ENCODE measurements at places on chromosomes 6 and 20.

DNA sequence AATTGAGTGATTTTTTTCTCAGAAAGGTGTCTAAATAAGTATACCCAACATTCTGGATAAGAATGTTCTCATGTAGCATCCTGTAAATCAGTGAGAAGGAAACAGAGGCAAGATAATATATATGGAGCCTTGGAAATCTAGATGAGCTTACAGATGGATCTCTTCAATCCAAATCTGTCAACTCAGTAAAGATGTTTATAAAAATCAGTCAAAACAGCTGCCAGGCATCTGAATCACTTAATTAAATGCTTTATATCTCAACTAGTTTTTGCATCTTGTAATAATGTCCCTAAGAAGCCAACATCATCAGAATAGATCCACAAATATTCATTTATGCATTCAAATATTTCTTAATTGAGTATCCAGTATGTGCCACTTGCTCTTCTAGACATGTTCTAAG lies 300.2 kb downstream of the KHDC1L start:
- no peak for DNase-seq

DNA sequence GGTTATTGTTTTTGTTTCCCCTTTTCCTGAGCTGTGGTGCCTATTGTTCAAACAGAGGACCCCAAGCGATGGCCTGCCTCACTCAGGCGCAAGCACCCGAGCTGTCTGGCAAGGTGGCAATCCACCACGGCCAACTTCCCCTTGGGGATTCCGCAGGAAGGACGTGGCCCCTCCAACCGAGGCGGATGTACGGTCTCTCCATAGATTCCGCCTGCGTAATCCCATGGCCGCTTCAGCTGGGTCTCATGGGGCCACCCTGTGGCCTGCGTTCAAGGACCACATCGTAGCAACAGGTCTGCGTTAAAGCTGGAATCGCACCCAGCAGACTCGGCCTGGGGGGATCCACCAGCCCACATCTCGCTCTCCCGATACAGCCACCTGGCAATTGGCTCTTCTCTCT lies 79.9 kb downstream of the CEBPB start:
- no peak for DNase-seq

- no peak for DNase-seq
These were observed 66.8 kb downstream of the TBC1D7 start for GRCh38 chr6:13261464-13261994.

DNA sequence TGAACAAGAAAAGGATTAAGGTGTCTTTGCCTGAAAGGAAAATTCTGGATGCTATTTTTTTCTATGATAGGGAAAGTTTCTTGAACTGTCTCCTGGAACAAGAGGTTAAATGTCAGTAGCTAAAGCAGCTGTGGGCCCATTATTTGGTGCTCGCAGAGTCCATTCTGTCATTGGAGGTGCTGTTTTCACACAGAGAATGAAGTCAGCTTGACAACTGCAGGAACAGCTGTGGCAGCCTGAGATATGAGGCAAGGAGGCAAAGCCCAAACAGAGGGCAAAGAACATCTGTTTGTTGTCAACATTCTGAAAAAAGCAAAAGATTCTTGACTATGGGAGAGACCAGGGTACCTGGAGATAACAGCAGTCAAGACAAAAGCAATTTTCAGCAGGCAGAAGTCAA lies 548.2 kb downstream of the KIF16B start:
- no peak for DNase-seq

- no peak for DNase-seq
These were observed 134.6 kb upstream of the CCN2 start for GRCh38 chr6:132085731-132086130.

DNA sequence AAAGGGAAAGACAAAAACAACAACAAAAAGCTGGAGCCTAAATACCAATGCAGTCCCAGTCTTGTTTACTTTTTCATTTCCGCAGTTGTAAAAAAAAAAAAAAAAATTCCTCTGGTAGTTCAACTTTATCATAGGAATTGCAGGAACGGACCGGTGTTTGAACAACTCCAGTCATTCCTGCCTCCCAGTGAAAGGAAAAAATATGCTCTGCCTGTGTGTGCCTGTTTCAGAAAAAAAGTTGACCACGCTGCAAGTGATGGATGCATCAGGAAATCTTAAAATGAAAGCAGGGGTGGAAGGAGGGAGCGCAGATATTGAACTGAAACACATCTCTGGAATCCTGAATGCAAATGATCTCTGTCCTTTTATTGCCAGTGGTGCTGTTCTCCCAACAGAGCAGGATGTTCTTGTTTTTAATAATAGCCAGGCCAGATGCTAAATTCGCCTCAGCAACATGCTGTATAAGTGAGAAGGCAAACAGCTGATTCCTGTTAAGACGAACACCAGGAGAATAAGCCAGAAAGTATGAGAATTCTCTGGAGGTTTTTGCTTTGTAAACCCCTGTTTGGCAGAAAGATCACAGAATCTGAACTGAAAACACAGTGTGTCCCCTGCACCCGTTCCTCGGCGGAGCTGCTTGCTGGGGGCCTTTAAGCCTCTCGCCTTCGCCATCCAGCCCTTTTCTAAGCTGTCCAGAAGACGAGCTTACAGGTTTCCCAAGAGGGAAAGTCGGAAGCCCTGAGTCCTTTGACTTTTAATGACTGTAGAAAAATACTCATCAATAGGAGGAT lies 178.4 kb upstream of the SUPT3H start:
- DNase-seq: no peak

DNA sequence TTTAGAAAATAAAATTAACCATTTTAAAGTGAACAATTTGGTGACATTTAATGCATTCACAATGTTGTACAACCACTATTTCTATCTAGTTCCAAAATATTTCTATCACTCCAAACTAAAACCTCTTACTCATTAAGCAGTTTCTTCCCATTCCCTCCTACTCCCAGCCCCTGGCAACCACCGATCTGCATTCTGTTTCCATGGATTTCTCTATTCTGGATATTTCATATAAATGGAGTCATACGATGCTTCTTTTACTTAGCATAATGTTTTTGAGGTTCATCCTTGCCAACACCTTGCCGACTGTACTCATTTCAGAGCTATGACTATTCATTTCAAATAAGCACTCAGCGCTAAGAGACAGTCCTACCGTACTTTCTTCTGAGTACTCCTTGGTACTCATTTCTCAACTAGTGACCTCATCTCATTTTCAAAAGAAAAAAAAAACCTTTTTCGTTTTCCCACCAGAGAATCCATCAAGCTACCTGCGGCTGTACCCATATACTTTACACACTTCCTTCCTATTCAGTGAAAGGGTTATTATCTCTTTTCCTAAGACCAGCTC lies 259.2 kb downstream of the UTRN start:
- no peak for DNase-seq

DNA sequence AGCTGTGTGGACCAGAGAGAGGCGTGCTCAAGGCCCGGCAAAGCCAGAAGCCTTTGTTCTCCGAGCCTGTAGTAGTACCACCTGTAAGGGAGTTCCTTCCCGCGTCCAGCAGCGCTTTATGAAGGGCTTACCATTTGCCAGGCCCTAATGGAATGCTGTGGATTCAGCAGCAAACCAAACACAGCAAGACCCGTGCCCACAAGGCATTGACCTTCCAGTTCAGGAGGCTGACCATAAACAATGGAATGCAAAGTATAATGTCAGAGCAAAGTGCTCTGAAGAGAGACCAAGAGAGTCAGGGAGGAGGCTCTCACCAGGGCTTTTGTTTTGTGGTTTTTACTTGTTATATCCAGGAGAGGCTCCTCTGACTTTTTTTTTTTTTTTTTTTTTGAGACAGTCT lies 209.8 kb downstream of the ZMYND8 start:
- peak; percentile 32 for DNase-seq

GRCh38 chr20:11015440-11015839 lies 341.6 kb upstream of the JAG1 start:
- no peak for DNase-seq

DNA sequence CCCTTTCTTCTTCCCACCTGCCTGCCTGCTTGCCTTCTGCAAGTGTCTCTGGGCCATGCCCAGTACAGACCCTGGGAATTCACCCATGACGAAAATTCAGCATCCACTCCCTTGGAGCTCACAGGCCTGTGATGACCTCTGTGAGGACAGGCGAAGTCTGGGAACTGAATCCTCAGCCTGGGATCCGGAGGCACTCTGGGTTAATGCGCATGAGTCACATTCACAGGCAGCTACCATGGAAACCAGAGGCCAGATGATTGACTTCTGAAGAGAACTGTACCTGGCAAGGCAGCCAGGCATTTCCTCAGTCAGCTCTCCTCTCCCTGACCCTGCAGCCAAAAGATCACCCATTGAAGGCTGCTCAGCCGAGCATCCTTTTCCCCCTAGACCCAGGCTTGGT lies 41.0 kb downstream of the SLC9A8 start:
- no peak for DNase-seq

- DNase-seq: no peak
These were observed 5.3 kb upstream of the HMGN4 start for GRCh38 chr6:26532699-26533531.

DNA sequence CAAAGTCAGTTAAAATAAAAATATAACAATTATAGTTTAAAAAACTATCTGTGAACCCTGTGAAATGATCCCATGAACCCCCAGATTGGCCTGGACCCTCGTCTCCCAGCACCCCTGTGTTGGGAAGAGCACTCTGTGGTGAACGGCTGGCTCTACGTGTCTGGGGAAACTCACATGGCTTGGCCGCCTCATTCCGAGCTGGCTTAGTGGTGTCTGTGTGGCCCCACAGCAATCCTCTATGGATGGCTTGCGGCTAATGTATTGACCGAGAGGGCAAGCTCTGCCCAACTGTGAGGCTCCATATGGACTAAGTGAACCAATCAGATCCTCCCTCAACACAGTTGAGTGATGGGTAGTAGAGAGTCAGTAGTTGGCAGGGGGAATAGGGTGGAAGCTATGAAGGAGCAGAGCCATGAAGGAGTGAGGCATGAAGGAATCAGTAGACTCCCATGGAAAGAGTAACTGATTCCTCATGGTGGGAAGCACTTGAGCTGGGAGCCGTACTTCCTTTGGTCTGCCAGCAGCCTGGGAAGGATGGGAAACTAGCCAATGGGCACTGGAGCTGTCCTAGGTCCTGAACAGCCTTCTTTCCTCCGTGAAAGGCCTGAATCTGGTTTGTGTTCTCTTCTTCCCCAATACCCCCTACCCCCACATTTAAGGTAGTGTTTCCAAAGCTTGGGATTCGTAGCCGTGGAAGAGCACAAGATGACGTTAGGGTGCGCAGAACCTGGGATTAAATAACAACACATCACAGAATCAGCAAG lies 21.6 kb upstream of the ZNF831 start:
- no peak for DNase-seq

GRCh38 chr20:19918965-19919329 lies 98.2 kb upstream of the NAA20 start:
- DNase-seq: no peak

- no peak for DNase-seq
These were observed 91.2 kb upstream of the TINAG start for GRCh38 chr6:54217018-54217417.

DNA sequence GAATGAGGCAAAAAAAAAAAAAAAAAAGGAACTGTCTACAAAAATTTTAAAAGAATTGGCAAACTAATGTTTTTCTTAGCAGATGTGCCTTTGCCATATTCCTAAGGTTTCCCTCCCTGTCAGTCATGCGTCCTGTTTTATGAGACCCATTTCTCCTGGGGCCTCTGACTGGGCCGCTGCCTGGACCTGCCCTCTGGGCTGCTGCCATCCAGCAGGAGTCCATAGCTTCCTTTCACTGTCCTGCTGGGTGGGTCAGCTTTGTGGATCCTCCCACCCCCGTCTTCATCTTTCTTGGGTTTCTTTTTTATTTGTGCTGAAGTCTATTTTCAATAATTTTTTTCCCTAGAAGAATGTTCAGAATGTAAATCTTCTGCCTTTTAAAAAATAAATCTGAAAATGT lies 110.8 kb upstream of the SCP2D1 start:
- no peak for DNase-seq

GRCh38 chr6:106939208-106939607 lies 35.3 kb downstream of the CD24 start:
- no peak for DNase-seq

GRCh38 chr6:129672341-129672682 lies 37.7 kb downstream of the ARHGAP18 start:
- DNase-seq: no peak

DNA sequence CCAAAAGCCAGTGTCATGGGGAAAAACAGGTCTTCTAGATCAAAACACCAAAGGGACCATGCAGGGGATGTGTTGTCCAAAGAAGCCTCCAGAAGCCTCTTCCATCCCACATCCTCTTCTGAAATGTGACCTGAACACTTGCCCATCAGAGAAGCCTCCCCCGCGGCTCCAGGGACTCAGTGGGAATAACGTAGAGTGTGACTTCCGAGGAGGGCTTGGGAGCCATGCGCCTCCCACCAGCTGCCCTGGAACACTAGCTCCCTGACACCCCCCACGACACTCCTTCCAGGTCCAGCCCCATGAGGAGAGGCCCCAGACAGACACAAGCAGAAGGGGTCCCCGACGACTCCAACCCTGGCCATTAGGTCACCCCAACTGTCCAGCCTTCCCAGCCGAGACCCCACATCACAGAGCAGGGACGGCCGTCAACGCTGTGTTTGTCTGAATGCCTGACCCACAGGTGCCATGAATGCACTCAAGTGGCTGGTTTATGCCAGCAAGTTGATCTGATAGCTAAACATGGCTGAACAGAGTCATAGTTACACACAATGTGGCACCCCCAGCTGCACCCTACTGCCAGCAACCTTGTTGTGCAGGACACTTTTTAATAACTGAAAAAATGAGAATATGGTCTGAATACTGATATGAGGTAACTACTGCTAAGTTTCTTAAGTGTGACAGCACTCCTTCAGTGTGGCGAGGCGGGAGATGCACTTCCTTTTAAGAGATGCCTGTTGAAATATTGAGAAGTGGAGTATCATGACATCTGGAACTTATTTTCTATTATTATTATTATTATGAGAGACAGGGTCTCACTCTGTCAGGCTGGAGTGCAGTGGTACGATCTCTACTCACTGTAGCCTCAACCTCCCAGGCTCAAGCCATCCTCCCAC lies 58.0 kb downstream of the GINS1 start:
- DNase-seq: no peak

GRCh38 chr6:133415262-133415661 lies 174.1 kb downstream of the EYA4 start:
- no peak for DNase-seq

GRCh38 chr6:43758617-43759050 lies 11.4 kb upstream of the VEGFA start:
- no peak for DNase-seq

DNA sequence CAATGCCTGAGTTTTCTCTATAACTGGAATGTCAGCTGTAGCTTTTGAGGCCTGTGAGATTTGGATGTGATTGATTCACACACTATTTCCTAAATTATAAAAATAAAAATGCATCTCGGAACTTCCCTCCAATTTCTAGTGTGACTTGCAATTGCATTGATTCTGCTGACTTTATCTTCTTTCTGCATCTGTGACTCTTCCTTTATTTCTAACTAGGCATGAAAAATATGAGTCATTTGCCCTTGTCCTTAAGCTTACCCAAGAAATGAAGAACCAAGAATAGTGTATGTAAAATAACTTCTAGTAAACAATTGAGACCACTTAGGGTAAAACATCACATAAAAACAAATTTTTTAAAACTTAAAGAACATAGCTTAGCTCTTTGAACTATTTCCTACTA lies 12.9 kb downstream of the OR2J2 start:
- no peak for DNase-seq

GRCh38 chr6:123022975-123023374 lies 26.9 kb downstream of the CLVS2 start:
- DNase-seq: peak; percentile 47

GRCh38 chr20:18739751-18740166 lies 73.8 kb upstream of the SCP2D1 start:
- no peak for DNase-seq

GRCh38 chr6:24313251-24314141 lies 44.4 kb downstream of the DCDC2 start:
- DNase-seq: peak; percentile 93

- DNase-seq: peak; percentile 12
These were observed 1.1 kb downstream of the L3MBTL3 start for GRCh38 chr6:130019326-130020072.
